ENCODE measurements at places on chromosomes 2 and 18.
A peak's percentile ranks its signal among the peaks of the same experiment; 100 is the strongest.

DNA sequence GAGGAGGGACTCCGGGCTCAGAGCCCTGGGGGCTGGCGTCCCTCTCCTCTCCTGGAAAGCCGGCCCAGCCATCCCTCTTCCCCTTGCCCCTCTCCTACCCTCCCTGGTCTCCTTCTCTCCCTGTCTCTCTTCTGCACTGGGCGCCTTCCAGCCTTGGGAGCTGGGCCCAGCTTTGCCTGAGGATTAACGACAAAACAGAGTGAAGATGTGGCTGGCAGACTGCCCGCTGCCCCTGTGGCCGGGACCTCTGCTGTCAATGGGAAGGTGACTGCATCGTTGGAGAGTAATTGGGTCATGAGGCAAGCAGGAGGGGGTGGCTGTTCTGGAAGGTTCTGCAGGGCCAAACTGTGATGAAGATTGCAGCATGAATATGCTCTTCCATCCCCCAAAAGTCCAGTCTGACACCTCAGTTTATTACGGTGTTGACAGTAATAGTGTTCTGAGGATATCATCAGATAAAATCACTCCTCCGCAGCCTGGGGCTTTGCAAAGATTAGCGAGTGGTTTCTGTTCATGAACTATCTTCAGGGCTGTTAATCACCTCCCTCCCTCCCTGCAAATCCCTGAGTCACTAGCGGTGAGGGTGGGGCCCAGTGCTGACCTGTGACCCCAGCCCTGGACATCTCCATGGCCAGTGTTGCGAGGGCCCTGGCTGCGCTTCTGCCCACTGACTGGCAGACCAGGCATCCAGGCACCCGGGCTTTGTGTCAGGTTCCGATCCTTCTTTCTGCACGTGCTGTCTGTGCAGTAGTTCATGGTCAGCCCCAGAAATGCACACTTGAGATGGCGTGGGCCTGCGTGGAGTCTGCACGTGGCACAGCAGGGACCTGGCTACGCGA, 23.0 kb downstream of the RTP5 start:
- DNase-seq = no peak

DNA sequence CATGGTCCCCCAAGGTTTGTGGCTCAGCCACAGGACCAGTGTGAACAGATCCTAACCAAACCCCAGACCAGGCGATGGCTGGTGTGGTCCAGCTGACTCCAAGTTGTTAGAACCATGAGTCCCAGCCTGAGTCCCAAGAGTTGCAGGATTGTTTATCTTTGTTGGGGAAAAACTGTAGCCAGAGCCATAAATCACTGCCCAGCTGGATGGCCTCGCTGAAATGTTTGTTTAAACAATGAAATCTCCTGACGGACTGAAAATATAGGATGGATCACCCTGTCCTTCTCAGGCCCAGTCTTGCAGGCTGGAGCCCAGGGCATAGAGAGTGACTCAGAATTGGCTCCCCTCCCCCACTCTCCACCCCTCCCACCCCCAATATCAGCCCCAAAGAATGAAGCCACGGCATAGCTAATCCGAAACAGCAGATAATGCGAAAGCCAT, 36.4 kb downstream of the PKDCC start:
- DNase-seq = no peak

GRCh38 chr2:234631646-234632514, 135.0 kb upstream of the ARL4C start:
- DNase-seq = no peak

GRCh38 chr18:40907842-40908241, 1047.2 kb upstream of the PIK3C3 start:
- no peak for DNase-seq

GRCh38 chr2:240452462-240453256, 17.2 kb downstream of the GPC1 start:
- peak; percentile 6 for DNase-seq

DNA sequence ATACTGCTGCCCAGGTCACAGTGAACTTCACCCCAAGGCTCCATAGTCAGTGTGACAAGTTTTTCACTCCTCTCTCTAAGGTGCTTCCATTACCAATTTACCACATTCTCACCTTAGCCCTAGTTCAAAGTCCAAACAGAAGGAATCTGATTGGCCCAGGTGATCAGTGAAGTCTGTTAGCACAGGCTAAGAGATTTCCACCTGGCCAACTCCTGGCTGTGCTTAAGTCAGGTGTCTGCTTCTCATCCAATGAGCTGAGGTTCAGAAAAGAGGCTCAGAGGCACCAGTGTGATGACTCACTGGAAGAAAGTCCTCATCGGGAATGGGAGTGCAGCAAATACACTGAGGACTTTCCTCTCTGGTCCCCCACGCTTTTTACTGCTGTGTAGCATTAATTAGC, 164.4 kb upstream of the MGAT5 start:
- DNase-seq = no peak

GRCh38 chr18:26134107-26134506, 438 bp downstream of the PSMA8 start:
- DNase-seq = no peak

DNA sequence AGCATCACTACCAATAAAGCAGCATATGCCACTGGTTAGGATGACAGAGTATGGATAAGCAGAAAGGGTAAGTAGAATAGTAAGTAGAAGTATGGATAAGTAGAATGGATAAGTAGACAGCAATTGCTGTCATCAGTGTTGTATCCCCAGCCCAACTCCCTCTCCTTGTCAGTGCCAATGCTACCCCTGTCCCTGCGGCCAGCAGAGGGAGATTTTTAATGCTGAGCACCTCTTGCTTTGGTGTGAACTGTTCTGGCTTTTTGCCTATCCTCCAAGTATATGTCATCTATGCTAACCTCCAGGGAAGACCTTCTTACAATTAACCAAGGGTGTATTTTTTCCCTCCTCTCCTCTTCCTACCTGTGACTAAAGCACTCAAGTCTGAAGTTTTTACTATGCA, 136.7 kb upstream of the SPHKAP start:
- peak; percentile 4 for DNase-seq

DNA sequence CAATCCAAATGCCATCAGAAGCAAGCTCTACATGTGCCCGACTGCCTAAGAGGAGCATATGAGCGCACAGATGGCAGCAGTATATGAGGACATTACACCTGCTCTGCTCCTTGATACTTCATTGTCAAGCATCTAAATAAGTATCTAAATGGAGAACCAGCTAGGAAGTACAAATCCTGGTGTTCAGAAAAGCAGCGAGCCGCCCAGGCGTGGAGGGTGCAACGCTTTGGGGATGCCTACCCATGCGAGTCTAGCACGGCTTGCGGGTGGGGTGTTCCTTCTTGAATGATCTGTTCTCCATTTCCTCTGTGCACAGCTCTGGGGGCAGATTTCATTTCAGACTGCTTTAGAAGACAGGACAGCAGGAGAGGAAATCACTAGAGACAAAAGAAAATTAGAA, 63.0 kb upstream of the BCL2L11 start:
- no peak for DNase-seq

DNA sequence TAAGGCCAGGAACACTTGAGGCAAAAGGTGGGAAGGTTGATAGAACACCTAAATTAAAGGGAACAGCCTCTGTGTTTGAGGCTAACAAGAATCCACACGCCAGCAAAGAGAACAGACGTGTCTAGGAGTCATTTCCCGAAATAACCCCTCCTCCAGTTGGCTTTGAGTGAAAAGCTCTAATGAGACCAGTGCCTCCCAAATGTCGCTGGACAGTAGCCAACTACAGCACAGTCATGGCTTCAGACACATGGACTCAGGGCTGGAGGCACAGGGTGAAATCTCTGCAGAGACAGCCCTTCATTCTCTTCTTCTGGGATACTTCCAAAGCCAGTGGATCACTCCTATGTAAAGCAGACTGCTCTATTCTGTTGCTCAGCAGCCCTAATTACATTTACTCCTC, 49.6 kb downstream of the SOWAHC start:
- no peak for DNase-seq

DNA sequence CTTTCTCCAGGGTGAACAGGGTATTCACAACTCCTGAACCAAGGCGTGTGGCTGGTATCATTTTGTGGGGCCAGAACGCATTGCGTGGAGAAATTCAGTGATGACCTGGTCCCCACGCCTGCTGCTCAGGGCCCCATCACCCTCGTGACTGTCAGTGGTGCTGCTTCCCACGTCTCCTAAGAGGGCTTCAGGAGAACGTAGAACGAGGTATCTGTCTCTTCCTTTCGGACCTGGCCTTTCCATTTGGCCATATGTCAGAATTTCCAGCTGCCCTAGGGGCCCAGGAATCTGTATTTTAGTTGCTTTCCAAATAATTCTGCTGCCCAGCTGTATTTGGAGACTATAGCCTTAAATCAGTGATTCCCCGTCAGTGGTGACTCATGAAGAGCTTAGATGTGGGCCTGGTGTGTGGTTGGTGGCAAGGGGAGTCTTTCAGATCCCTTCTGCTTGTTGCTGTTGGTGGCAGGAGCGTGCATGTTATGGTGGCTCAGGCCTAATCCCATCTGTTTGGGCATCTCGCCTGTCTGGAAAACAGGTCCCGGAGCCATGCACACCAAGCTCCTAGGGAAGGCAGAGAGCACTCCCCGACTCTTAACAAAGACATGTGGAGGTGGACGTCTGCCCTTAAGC, 56.4 kb downstream of the NPAS2 start:
- DNase-seq = no peak

DNA sequence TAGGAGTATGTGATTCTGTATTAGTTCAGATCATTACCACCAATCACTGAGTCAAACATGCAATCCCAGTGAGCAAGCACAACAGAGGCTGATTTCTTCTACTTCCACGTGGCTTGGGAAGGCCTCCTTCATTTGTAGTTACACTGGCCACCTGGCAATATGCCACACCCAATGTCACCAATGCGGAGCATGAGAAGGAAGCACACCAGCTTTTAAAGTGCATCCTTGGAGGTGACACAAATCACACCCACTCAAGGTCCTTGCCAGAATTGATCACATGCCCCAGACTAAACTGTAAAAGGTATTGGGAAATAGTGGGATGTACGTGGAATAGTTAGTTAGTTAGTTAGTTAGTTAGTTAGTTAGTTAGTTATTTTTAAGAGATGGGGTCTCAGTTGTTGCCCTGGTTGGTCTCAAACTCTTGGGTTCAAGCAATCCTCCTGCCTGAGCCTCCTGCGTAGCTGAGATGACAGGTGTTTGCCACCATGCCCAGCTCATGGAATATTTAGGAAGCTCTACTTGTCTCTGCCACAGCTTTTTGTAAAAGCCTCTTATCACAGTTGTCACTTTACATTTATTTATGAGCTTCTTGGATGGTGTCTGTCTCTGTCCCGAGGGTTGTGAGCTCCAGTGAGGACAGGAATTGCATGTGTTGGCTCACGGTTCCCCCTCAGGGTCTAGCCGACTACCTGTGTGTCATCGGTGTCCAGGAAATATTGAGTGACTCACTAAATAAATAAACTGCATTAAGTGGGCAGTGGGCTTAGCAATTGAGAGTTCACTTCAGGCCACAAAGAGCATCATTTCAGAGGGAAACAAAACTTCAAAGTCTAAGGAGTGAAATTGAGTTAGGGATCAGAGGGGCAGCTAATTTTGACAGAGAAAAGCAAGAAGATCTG, 28.1 kb upstream of the CAB39 start:
- DNase-seq = no peak

GRCh38 chr2:127675331-127676261, at the start of gene LIMS2:
Gene LIMS2, minus strand, starts transcription at chr2:127675530. Its CDS starts 506 bp downstream, at chr2:127675024.
- DNase-seq = no peak

- DNase-seq = no peak
Measured at GRCh38 chr2:157087373-157088002, 170.0 kb upstream of the GALNT5 start.

GRCh38 chr2:157053876-157054275, 203.6 kb upstream of the GALNT5 start:
- no peak for DNase-seq

DNA sequence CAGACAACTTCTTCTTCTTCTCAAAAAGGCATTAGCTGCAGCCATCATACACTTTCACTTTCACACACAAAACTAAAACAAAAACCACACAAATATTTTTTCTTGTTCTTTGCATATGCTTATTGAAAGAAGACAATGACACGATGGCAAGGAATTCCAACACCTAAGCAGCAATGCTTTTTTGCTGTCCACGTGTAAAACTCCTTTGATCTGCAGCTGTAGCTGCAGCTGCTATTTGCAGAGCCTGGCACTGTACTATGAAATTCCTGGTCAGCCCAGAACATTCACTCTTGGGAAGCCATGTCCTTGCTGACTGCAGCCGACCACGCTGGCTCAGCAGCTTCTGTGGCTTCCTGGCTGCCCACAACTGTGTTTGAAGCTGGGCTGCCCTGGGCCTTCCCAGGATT, 316.2 kb downstream of the CDH2 start:
- DNase-seq = no peak

DNA sequence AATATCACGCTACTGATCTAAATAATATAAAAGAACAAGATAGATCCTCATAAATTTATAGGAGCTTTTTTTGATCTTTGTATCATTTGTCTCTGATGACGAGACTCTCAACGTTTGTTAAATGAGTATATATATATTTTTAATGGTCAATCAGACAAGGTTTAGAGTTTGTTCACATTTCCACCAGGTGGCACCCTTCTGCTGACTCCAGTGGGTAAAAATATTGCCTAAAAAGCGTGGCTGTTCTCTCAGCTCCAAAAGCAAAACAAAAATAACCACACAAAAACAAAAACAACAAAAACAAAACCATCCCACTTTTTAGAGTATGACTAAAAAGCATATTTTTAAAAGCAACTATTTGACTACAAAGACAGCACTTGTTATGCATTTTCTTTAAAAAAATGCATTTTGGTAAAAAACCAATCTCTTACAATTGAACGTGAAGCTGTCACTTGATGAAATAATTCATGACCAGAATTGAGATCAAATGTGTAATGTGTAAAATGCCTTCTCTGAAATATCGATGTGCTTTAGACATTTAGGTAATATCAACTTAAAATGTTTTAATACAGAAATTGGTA, 723.2 kb downstream of the DPP10 start:
- DNase-seq = peak; percentile 26

DNA sequence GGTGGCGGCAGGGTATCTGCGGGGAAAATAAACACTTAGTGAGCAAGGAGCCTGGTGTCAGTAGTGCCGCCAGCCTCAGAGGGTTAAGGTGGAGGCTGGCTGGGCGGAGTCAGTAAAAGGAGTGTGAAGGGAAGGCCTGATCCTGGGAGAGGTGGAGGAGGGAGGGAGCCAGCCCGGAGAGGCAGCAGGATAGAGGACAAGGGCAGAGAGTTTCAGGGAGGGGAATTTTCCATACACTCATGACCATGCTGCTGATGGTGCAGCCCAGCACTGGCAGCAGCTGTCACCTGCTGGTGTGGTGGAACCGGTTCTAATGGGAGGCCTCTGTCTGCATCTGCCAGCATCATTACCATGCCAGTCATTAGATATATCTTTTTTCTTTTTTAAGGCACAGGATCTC, 2.0 kb upstream of the TEX44 start:
- no peak for DNase-seq

Measured in HL-60 (cell line).